ENCODE measurements at places on chromosomes 7 and 10.

- no peak for DNase-seq
Measured at GRCh38 chr10:46268076-46268881, 18.5 kb upstream of the ANTXRL start.

DNA sequence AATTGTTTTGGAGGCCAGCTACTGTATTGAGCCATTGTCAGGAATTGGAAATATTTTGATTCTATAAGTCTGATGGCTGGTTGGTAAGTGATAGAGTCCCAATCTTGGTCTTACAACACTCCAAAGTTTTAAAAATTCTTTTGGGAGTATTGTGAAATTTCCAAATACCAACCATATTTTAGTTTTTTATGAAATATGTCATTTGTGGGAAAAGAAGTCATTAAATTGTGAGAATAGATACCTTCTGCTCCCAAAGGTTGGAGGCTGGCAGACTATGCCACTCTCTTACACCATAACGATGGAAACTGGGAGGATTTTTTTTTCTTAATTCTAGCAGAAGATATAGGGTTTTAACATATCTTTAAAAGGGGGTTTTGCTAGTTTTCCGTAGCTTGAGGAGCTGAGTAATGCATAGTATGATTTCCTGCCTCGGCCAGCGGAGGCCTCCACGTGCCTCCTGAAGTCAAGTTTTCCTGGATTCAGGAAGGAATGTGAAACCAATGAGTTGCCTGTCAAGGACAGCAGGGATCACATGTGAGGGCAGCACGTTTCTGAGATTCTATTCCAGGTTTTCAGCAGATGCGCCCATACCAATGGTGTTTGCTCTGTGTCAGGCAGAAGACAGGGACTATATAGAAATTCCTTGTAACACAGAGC, 92.2 kb upstream of the LAMB4 start:
- no peak for DNase-seq

DNA sequence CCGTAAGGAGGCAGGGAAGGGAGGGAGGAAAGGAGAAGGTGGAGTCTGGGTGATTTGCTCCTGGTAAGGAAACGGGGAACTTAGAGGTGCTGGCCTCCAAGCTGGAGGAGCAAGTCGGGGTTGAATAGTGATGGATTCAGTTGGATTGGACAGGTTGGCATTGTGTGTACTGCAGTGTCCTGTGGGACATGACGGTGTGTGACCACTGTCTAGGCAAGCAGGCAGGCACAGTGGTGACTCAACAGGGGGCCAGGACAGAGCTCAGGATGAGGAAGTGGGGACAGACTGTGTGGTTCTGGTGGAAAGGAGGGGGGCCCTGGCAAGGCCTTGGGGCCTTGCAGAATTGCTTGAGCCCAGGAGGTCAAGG, 48.8 kb downstream of the COL26A1 start:
- no peak for DNase-seq

DNA sequence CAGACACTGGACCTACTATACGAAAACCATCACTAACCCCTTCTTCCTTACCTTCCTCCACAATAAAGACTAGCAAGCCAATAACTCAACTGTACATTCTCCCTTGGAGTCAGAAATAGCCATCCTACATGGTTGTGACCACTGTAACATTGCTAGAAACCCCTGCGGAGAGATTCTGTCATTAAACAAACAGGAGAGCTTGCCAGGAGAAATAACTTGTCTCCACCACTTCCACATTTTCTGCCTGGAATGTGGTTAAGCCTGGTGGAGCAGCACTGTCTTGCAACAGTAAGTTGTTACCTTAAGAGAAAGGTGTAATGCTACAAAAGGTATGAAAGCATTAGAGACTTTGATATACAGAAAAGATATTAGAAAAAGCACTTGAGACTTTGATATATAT, 45.8 kb downstream of the THSD7A start:
- no peak for DNase-seq

DNA sequence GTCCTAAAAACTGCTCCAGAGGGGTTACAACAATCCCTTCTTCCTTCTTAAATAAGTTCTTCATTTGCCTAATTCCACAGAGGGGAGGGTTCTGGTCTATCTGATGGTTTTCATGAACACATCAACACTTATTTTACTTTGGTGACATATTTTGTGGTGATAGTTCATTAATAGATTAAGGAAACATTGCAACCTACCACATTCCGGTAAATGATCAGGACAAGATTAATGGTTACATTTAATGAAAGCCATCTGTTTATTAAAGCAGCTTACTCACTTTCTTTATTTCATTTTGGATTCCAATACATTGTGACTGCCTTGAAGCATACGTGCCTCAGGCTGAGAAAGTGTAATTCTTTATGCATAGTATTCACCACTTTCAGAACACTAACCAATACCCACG, 101.0 kb downstream of the SKIDA1 start:
- no peak for DNase-seq

Data from hematopoietic multipotent progenitor cell treated with erythropoietin and hydrocortisone succinate and interleukin-3 and kit ligand, for 8 days (in vitro differentiated cells).